Erythroblast (primary cell): ENCODE measurements at places on chromosomes 6 and 20.

DNA sequence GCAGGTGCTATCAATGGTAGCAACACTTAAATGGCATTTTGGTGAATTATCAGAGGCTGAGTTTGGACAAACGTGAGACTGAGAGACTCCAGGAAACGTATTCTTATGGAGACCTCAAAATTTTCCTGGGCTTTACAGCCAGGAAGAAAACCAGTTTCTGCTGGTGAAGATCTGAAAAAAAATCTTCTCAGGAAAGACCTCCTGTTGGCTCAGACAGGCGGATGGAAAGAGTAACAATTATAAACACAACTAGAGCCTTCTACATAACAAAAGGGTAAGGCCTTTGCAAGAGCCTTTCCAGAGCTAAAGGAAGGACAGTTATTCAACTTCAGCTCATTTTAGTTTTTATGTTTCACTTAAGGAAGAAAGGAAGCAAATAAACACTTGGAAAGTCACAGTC is 274.4 kb downstream of the THBS2 start:
- no peak for DNase-seq

DNA sequence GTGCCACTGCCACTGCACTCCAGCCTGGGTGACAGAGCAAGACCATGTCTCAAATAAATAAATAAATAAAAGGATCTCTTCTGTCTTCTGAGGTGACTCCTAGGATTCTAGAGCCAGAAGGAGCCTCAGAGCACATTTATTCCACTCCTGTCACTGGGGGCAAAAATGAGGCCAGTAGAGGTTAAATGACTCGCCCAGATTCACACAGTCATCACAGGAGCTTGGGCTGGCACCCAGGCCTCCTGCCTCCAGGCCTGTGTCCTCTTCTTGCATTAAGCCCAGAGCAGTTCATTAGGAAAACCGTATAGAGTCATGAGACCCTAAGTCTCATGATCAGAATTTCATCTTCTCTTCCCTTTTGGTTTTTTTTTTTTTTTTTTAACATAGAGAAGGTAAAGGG is 243.3 kb downstream of the NRN1 start:
- DNase-seq: no peak

DNA sequence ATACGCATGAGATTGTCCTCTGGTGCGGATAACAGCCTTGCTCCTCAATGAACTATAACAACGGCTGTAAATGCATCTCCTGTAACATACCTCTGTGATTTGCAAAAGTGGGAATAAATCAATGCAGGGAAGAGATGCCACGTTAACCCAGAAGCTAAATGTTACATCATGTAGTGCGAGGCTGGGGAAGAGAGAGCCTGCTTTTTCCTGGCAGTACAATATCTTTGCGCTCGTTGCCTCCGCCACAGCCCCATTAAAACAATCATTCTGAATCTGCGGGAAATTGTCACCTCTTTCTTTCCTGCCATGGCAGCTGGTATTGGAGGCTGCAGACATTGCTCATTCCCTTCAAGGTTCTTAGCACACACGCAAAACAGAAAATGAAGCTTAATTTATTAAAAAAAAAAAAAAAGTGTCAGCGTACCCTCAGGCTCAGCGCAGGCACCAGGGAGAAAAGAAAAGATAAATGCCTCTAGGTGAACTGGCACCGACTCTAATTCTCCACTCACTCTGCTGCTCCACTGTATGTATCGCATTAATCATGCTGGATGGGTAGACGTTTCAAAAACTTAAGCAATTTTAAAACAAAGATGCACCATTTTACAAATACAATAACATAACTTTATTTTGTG is 70.2 kb upstream of the TFB1M start:
- DNase-seq: no peak

DNA sequence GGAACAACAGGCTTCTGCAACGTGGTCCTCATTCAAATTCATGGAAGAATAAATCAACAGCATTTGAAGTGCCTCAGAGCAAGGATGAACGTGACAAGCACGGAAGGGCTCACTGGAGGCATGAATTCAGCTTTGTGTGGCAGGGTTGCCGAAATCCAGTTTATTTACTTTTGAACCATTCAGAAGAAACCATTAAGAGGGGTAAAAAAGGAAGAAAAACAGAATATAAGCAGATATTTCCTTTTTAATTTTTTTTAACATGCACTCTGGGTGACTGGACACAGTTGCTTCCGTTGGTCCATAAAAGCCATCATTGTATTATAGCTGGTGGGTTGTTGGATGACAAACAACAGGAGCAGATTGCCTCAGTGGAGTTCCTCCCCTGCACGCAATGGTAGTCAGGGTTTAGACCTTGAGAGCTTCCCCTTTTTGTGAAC is 17.3 kb upstream of the SNRPB2 start:
- DNase-seq: no peak

GRCh38 chr6:73393278-73393677 is 1.4 kb upstream of the DDX43 start:
- DNase-seq: no peak

DNA sequence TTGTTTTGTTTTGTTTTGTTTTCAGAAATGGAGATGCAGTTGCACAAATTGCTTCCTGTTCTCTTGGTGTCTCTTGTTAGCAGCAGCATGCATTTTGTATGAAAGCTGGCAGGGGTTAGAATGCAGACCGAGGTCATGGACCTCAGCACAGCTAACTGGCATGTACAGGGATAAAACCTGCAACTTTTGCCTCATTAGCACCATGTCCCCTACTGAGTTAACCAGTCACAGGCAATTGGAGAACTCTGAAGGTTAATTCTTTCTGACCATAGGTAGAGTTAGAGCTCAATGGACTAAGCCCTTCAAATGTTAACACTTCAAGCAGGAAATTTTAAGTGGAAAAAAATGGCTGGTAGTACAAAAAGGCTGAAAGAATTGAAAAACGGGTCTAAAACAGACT is 377.1 kb downstream of the ADGRB3 start:
- DNase-seq: no peak

GRCh38 chr20:39946931-39947330 is 742.1 kb downstream of the MAFB start:
- no peak for DNase-seq

DNA sequence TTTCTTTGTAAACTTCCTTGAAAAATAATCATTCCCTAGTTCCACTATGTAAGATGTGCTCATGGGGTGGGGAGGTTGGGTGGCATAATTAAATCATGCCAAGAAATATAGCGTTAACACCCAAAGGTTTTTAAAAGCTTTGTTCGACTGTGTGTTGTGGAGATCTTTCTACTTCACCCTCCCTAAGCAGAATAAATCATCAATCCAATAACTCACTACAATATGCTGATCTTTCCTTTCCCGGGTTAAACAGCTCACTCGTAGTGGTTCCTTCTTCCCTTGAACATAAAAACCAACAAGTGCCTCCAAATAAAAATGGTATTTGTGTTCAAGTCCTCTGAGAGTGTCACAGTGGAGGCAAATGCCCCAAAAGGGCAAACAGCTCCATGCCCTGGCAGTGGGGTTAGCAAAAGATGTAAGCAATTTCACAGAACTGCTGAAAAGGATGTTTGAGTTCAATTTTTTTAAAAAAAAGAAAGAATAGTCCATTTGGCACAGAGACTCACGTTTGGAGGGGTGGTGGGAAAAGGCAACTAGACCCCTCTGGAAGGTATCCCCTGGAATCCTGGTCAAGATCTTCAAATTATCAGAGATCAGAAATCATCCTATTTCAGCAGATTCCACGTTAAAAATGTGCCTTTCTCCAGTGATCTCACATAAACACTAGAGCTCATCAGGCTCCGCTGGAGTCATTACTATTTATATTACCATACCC is 99.1 kb downstream of the TFAP2A start:
- DNase-seq: no peak

DNA sequence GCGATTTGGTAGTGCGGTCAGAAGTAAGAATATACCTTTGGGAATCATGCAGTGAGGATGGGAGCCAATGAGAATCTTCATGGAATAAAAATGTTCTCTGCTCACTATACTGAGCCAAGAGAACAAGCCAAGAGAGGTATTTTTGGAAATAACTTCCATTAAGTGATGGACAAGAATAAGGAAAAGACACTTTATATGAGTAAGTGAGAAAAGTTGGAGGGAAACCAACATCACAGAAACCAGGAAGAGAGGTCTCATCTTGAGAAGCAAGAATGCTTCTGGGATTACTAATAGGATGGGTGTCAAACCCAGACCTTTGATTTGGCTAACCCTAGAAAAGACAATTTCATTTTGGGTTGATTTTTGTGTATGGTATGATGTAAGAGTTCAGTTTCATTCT is 181.2 kb upstream of the JAG1 start:
- DNase-seq: no peak

- DNase-seq: no peak
These were observed 29.0 kb downstream of the MAS1 start for GRCh38 chr6:159919800-159920199.

DNA sequence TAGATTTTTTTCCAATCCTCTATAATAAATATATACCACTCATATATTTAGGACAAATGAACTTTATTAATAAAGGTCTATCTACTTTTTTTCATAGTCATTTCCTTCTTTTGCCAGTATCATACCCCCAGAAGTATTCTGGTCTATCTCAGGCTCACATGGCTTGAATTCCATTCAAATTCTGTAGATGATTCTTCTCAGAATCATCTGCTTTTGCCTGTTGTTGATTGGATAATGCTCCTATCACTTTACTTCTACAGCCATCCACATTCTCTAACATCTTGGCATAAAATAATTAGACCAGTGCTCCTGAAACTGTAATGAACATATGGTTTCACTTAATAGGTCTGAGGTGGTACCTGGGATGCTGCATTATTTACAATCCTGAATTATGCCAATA is 121.2 kb downstream of the GFRAL start:
- no peak for DNase-seq

DNA sequence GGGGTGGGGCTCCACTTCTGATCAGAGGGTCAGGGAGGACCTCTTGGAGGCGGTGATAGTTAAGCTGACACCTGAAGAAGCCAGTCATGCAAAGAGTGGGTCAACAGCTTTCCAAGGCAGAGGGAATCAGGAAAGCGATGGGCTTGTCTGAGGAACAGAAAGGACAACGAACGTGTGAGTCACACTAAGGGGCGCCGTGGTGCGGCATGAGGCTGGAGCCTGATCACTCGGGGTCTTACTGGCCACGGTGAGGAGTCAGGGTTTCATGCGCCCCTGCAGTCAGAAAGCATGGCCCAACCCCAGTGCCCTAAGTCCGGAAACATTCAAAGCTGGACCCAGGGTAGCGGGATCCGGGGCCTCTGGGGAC is 50.6 kb upstream of the SLC32A1 start:
- DNase-seq: peak; percentile 55
